ENCODE measurements at places on chromosomes 4 and X. TPM values are rescaled to one million over a fixed set of nuclear protein-coding genes. Genes with fewer than 3 reads are reported as not detected.
A peak's percentile ranks its signal among the peaks of the same experiment; 100 is the strongest.

DNA sequence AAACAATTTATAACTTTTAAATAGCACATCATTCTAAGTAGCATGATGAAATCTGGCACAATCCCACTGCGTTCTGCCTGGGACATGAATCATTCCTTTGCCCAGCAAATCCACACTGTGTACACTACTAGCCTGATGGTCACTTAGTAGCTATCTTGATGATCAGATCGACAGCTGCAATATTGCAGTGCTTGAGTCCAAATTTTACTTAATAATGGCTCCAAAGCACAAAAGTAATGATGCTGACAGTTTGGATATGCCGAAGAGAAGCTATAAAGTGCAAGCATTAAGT lies 86.6 kb upstream of the NPNT start:
- no peak for DNase-seq

DNA sequence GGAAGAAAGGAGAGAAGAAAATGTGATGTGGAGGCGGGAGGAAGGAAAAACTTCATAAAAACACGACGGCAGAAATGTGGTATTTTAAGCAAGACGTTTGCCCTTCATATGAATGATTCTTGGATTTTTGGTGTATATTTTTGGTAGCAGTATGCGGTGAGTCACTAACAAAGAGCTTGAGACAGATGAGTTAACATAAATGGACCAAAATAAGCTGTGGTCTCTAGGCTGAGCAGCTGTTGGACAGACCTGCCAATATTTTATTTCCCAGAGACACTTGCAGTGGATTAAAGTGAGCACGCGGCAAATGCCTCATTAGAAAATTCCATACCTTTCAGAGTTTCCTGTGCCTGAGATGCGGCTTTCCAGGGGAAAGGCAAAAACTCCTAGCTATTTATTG lies 43.1 kb upstream of the RPS6KA3 start:
- no peak for DNase-seq

DNA sequence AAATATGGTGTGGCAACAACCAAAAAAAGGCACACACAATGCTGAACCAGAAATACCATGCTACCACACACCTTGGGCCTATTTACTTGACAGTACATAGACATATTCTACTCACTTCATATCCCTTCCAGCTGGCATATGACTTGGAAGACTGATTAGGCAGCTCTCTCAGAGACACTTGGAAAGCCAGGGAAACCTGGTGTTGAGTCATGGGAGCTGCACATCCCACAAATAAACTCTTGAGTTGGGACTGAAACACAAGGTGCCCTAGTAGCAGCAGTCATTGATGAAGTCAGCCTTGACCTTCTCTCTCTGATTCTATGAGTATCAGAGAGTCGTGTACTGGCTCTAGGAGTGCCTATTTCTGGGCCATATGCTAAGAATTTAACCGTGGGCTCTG lies 776.6 kb upstream of the LCORL start:
- no peak for DNase-seq

The LRAT gene
- total RNA-seq: not detected

The SMIM10L2A gene
- total RNA-seq: 0.14 TPM

DNA sequence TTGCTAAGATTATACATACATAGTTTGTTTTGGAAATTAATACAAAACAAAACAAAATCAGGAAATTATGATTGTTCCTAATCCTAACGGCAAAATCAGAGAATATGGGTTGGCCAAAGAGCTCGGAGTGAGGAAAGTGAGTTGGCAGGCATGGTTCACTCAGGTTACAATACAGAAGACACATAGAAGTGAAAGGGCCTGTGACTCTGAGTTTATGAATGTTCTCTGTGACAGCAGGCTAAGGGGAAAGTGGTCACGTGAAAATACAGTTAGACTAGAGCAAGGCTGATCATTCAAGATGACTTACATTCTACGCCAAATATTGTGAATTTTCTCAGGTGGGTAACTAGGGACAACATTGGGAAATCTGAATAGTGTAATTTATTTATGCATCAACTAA lies 1001.3 kb downstream of the CCSER1 start:
- no peak for DNase-seq

- DNase-seq: no peak
These were observed 25.8 kb downstream of the TRIM75 start for GRCh38 chr4:165079476-165079875.

The STK32B gene
- total RNA-seq: 0.32 TPM

The NALF2 gene
- total RNA-seq: not detected

GRCh38 chr4:3235030-3235345 lies 14.0 kb upstream of the MSANTD1 start:
- DNase-seq: no peak

DNA sequence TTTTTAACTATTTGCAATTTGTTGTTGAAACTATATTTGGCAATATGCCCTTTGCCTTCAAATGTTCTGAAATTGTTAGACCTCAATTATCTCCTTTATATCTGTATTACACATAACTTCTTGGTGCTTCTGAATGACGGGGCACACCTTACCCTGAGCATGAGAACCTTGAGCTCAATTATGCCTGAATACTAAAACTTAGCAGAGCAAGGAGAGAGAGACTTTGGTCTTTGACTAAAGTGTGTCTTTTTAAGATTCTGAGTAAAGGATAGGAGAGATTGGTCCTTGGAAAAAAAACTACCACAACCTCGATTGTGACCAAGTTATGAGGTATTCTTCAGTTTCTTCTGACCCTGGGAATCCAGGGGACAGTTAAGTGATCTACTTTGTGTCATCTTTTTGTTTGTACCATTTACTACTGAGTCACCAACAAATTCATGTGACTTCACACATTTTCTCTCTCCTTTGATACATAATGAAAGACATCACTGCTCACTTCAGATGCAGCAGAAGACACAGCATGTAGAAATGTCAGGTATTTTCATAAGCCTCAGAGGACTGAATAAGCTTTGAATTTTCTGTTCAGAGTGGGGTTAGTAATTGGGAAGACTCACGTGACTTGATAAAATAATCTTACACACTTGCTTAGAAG lies 51.4 kb downstream of the PTTG2 start:
- DNase-seq: no peak

GRCh38 chr4:8171266-8171665 lies 12.7 kb upstream of the ABLIM2 start:
- DNase-seq: no peak

DNA sequence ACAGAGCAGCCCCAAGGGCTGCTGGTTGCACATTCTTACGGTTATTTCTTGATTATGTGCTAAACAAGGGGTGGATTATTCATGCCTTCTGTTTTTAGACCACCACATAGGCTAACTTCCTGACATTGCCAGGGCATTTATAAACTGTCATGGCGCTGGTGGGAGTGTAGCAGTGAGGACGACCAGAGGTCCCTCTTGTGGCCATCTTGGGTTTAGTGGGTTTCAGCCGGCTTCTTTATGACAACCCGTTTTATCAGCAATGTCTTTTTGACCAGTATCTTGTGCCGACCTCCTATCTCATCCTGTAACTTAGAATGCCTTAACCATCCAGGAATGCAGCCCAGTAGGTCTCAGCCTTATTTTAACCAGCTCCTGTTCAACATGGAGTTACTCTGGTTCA lies 212.4 kb upstream of the GRID2 start:
- DNase-seq: no peak

The EPGN gene
- total RNA-seq: not detected

- DNase-seq: no peak
These were observed 16.8 kb downstream of the CCDC149 start for GRCh38 chr4:24896056-24896455.

The CXCL13 gene
- not detected for total RNA-seq

DNA sequence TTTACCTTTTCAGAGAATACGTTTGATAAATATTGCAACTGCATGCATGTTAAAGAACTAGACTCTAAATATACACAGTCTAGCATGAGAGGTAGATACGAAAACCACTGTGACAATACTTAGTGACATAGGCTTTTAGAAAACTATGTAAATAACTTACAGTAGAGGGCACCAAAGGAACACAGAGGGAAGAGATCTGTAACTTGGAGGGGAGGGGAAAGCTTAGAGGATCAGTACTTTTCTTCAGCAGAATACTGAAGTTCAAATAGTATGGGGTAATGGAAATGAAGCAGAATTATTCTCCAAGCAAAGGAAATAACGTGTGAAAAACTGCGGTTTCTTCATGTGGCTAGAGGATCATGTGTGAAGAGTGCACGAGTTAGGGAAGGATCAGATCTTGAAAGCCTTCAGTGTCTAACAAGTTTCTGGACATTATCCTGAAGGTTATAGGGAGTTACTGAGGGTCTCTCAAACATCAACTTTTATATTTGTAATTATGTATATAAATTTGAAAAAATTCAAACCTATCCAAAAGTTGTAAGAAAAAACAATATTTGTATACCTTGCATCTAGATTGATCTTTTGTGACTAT lies 264.3 kb downstream of the NPFFR2 start:
- DNase-seq: peak; percentile 15

The SSX2B gene
- total RNA-seq: not detected

GRCh38 chr4:158192439-158193158 lies 17.7 kb upstream of the TMEM144 start:
- no peak for DNase-seq

- no peak for DNase-seq
These were observed 2.9 kb upstream of the HAND2 start for GRCh38 chr4:173532725-173533511.

- DNase-seq: no peak
These were observed 81.9 kb downstream of the HCCS start for GRCh38 chrX:11193035-11193469.

The GPC3 gene
- total RNA-seq: not detected

The NRK gene
- not detected for total RNA-seq

DNA sequence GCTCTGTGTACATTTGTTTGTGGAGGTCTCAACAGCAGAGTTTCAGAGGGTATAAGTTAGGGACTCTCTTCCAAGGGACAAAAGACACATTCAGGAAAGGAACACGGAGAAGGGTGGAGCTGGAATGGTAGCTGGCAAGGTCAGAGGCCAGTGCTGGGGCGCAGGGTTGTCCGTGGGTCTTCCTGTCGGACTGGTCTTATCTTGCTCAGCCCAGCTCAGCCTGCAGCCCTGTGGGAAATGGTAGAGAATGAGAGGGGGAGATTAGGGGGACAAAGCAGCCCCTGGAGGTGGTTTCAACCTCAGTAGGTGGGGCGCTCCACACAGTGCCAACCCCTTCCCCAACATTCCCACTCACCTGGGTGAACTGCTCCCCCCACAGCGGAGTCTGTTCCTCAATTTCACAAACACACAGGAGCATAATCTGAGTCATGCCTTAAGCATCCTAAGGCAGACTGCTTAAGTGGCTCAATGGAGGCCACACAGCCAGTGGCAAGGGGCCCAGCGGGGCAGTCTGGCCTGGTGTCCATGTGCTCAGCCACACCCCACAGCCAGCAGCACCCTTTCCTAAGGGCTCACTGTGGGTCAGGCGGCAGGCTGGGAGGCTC lies 6.9 kb upstream of the HDAC6 start:
- no peak for DNase-seq

DNA sequence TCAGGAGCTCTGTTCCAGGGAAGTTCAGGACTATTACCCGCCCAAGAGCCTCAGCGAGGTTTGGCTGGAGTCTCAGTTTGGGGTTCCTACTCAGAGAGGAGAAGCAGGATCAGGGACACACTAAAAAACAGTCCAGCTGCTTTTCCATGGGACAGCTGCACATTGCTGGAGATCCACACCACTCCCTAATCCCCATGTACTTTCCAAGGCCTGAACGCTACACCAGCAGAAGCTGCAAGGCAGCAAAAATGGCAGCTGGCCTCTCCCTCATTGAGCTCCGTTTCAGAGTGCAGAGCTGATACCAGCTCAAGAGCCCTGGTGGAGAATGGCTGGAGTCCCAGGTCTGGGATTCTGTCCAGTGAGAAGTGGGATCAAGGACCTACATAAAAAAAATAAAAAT lies 551.2 kb upstream of the PABPC5 start:
- DNase-seq: no peak

GRCh38 chrX:19377799-19378198 lies 34.1 kb downstream of the PDHA1 start:
- DNase-seq: no peak

GRCh38 chrX:123175366-123176122 lies 8.5 kb upstream of the GRIA3 start:
- DNase-seq: no peak

The KCNIP4 gene
- total RNA-seq: not detected

DNA sequence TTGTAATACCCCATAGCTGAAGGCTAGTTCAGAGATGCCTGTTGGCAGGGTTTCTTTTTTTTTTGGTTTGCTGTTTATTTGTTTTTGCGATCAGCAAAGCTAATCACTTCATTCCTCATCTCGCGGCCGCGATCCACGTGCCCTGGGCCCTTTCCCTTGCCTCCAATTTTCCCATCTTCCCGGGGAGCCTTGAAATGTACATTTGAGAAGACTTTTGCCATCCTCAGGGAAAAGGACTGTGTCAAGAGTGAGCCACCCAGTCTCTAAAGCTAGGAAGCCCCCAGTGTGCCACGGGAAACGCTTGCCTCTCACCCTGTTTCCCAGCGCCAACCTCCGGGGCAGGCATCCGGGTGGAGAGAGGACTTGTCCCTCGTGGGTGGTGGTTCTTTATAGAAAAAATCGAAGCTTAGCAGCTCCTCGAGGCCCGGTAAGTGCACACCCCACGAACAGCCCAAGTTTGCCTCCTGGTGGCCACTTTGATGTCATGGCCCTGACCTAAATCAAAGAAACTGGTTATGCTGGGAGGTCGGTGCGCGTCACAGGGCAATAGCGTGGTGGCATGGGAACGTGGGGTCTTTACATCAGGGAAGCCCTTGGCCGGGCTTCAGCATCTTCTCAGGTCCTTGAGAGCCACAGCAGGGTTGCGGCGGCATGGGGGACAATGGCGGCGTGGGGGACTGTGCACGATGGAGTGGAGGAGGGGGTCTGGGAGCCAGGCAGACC lies 42.0 kb downstream of the MAP7D3 start:
- DNase-seq: peak; percentile 16

DNA sequence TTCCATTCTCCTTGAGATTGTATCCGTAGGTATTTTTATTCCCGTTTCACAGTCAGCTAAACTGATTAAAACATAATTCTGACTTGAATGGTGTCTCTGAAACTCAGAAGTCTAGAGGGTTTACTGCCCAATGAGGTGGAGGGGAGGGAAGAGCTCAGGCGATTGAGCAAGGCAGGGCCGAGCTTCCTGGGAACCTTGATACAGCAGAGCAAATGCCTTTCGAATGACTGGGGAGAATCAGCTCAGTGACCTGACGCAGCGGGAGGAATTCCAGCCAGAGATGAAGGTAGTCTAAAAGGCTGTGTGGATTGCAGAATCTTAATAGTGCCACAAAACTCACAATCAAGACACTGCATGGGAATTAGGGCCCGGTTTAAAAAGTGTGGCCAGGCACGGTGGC lies 233.6 kb downstream of the EVC2 start:
- DNase-seq: no peak

The TMEM31 gene
- total RNA-seq: not detected

DNA sequence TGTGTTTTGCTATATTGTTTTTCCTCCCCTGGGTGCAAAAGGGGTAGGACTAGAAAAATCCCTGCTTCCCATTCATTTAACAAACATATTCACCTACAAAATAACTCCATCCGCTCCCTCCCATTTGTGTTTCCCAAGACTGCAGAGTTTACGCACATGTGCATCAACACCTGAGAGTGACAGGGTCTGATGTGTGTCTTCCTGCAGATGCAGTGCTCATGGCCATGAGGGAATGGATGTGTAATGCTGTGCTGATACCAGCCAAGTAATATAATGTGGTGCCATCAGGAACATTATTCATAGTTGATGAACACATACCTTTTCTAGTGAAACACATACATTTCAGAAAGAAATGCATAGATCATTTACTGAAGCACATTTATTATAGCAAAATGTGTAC lies 83.2 kb downstream of the CXXC4 start:
- no peak for DNase-seq

- DNase-seq: no peak
These were observed 88.3 kb downstream of the NRK start for GRCh38 chrX:105910563-105911105.
